ENCODE measurements at places on chromosomes 2 and 18. TPM values are rescaled to one million over a fixed set of nuclear protein-coding genes. Genes with fewer than 3 reads are reported as not detected.

The MRPS5 gene
- 63.8 TPM for total RNA-seq

The COX5B gene
- total RNA-seq = 473 TPM

The HOXD1 gene
- 8.1 TPM for total RNA-seq

The MC4R gene
- total RNA-seq = not detected

The CD302 gene
- 11.6 TPM for total RNA-seq

The IL37 gene
- total RNA-seq = not detected

The SERPINB7 gene
- total RNA-seq = 0.16 TPM

The PRKAG3 gene
- total RNA-seq = not detected

The VIL1 gene
- not detected for total RNA-seq

The REEP1 gene
- 6.8 TPM for total RNA-seq

The COL6A3 gene
- total RNA-seq = 29.8 TPM

The TRIB2 gene
- total RNA-seq = 12.6 TPM

The LRRTM4 gene
- not detected for total RNA-seq

The KCNF1 gene
- 3.1 TPM for total RNA-seq

The XIRP2 gene
- total RNA-seq = 0.16 TPM

The EVA1A gene
- total RNA-seq = 74.0 TPM

The SRD5A2 gene
- total RNA-seq = not detected

The HOXD13 gene
- total RNA-seq = not detected

The RFX8 gene
- 0.49 TPM for total RNA-seq

The NXPH2 gene
- total RNA-seq = not detected

The TYMS gene
- total RNA-seq = 81.3 TPM

The CNDP1 gene
- not detected for total RNA-seq

The TRAPPC8 gene
- total RNA-seq = 68.9 TPM

The GKN2 gene
- total RNA-seq = not detected

The B3GNT7 gene
- total RNA-seq = under 0.01 TPM

The ANO7 gene
- total RNA-seq = 0.32 TPM

The UGT1A5 gene
- total RNA-seq = not detected

The RGPD3 gene
- total RNA-seq = under 0.01 TPM

The CCDC150 gene
- total RNA-seq = 14.6 TPM

The CD8B2 gene
- not detected for total RNA-seq

The AP1S3 gene
- total RNA-seq = 2.3 TPM

The LOXHD1 gene
- total RNA-seq = 0.16 TPM

The TRIM43 gene
- not detected for total RNA-seq

The RTTN gene
- 21.3 TPM for total RNA-seq

The MYOM1 gene
- total RNA-seq = 8.1 TPM

The SGO2 gene
- 5.5 TPM for total RNA-seq

The TRIM43B gene
- total RNA-seq = 0.16 TPM

The CRYBA2 gene
- total RNA-seq = not detected

The SERPINB11 gene
- not detected for total RNA-seq

The COBLL1 gene
- 3.6 TPM for total RNA-seq

The FBXO41 gene
- total RNA-seq = 0.19 TPM

The FHOD3 gene
- 0.06 TPM for total RNA-seq

The OXER1 gene
- total RNA-seq = not detected

The GAL3ST2 gene
- total RNA-seq = not detected

The SLC9A2 gene
- total RNA-seq = under 0.01 TPM

The FKBP1B gene
- total RNA-seq = 9.3 TPM

The DOCK10 gene
- total RNA-seq = 1.6 TPM

The IL36RN gene
- total RNA-seq = not detected

The THADA gene
- 16.2 TPM for total RNA-seq

The CDH7 gene
- under 0.01 TPM for total RNA-seq

The TRIM54 gene
- 3.1 TPM for total RNA-seq

The VWA3B gene
- not detected for total RNA-seq

The PPP1R7 gene
- 39.6 TPM for total RNA-seq

The ACKR3 gene
- 26.0 TPM for total RNA-seq

The SLC11A1 gene
- 0.13 TPM for total RNA-seq

The SLC5A7 gene
- total RNA-seq = not detected

The IL1R2 gene
- total RNA-seq = not detected

All from bladder microvascular endothelial cell (primary cell).